ENCODE measurements at places on chromosomes 16 and 17.

DNA sequence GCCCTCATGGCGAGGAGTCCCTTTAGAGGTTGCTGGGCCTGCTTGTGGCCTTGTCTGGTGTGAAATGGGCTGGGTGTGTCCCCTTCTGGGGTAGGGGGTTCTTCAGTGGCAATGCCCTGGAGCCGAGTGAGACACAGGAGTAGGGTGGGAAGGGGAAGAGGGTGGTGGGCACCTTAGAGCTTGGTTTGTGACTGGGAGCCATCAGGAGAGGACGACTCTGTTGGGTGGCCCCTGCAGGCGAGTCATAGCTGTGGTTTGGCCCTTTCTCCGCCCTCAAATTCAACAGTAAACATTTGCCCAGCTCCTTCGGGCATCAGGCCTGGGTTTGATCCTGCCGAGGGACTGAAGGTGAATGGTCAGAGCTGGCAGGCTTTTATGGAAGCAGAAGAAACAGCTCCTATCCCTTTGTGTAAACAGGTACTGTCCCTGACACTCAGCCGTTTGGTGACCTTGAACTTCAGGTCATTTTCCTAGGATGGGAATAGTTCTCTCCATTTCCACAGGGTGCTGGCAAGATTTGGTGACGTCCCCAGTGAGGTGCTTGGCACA, 2.9 kb downstream of the E4F1 start:
- no peaks in the 10 kb centered on the region for H3K27me3 ChIP-seq
- no peak overlapping the region for H3K4me3 ChIP-seq
- no peak overlapping the region for H3K27ac ChIP-seq
- no peak for DNase-seq
- no peaks in the 10 kb centered on the region for H3K4me1 ChIP-seq

- H3K4me1 ChIP-seq: peaks cover 4% of the 10 kb centered on the region
- no peaks in the 10 kb centered on the region for H3K36me3 ChIP-seq
- peak overlapping the region; percentile 39 for H3K4me3 ChIP-seq
Observed at GRCh38 chr17:4789951-4790704, 1.4 kb downstream of the GLTPD2 start.

DNA sequence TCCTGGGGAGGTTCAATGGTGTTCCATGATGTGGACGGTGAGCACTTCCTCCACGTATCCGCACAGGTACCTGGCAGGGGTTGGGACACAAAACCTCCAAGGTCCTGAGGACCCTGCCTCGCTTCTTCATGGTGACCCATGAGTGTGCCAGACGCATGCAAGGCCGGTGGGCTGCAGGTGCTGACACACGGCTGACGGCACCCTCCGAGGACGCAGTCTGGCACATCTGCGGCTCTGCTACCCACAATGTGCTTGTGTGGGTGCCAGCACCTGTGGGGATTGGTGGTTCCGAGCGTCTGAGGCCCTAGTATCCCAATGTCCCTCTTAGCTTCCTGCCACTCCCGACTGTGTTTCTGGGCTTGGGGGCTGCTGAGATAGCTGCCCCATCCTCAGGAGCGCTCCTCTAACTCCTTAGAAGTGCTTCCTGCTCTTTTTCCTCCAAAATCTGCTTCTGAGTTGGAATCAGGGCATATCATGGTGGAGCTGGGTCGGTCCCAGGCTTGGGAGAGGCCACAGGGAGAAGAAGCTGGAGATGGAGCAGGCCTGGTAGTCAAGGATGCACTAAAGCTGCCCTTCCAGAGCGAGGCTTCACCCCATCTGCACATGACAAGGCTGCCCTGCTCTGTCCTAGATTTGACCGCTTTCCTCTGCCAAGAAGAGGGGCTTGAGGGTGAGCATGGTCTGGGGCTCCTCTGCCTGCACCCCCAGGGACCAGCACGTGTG, 1.6 kb downstream of the CYGB start:
- no peaks in the 10 kb centered on the region for H3K36me3 ChIP-seq
- peaks cover 6% of the 10 kb centered on the region for H3K4me1 ChIP-seq
- no peak for DNase-seq
- no peak overlapping the region for H3K27ac ChIP-seq
- H3K27me3 ChIP-seq: peaks cover 14% of the 10 kb centered on the region
- H3K4me3 ChIP-seq: no peak overlapping the region

GRCh38 chr16:27113341-27113841, 46.7 kb downstream of the C16orf82 start:
- no peak for DNase-seq
- H3K27me3 ChIP-seq: no peaks in the 10 kb centered on the region
- peaks cover 5% of the 10 kb centered on the region for H3K4me1 ChIP-seq
- no peak overlapping the region for H3K4me3 ChIP-seq

DNA sequence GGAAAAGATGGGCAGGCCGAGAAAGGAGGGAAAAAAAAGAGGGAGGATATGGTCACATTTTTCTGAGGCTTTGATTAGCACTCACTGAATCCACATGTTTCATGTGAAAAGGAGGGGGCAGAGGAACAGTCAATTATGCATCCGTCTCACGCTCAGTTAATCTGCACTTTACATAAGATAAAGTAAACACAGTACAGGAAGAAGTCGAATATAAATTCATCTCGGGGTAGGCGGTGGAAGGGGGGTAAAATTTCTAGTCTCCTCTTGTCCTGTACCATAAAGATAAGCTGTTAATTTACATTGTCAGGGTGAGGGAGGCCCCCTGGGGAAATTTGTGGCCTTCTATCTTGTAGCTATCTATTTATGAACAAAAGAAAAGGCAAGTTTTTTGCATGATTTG, 73.1 kb upstream of the CES5A start:
- no peak for DNase-seq
- no peaks in the 10 kb centered on the region for H3K27me3 ChIP-seq
- no peaks in the 10 kb centered on the region for H3K4me1 ChIP-seq

DNA sequence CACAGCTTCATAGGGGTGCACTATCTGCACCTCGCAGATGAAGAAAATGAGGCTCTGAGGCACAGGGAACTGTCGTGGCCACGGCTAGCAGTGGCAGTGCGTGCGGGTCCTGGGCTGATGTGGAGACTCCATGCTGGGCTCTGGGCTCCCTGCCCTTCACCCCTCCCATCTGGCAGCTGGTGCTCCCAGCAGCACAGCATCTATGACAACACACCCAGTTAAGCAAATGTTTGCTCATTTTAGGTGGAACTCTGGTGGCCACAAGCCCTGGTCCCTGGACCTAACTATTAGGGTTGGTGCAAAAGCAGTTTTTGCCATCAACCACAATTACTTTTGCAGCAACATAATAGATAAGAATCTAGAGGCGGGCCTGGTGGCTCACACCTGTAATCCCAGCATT, 30.9 kb downstream of the IFT140 start:
- H3K36me3 ChIP-seq: peaks cover 8% of the 10 kb centered on the region
- no peak for DNase-seq
- no peaks in the 10 kb centered on the region for H3K27me3 ChIP-seq

DNA sequence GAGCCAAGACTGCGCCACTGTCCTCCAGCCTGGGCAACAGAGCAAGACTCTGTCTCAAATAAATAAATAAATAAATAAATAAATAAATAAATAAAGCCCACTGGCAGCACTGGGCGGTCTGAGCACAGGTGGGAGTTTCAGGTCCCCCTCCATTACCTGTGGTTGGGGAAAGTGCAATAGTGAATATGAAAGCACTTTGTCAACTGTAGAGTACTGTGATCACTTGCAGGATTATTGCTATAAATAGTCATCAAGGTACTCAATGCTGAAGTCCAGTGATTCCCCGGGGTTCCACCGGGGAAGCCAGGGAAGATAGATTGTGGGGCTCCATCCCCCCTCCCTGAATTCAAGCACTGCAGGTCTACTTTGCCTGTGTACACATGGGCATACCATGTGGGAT, 42.7 kb upstream of the CPNE2 start:
- no peak for DNase-seq
- no peak overlapping the region for H3K27ac ChIP-seq
- no peaks in the 10 kb centered on the region for H3K36me3 ChIP-seq
- no peaks in the 10 kb centered on the region for H3K27me3 ChIP-seq
- no peak overlapping the region for H3K4me3 ChIP-seq

DNA sequence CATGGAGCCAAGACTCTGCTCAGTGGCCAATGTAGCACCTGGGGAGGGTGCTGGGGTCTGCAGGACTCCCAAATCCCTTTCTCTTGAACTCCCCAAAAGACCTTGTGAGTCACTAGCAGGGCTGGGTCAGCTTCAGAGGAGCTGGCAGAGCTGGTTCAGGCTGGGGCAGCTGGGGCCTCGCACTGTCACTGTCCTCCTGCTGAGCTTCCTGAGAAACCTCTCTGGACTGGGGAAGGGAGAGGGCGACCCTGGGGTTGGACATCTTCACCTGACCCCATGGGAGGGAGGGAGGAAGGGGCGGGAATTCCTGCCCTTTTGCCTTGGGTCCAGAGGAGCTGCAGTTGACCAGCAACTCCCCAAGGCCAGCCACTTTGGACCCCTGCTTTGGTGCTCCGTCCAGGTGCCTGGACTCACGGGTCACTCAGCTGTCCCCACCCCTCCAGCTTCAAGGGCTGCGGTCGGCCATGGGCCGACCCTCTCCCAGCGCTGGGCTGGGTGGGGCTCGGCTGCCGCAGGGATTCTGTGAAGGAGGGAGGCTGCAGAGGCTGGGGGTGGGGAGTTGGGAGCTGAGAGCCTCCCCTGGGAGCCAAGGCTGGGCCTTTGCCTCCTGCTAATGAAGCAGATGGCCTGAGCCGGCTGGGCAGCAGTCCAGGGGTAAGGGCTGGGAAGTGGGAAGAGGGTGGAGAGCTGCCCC, 9.2 kb downstream of the FMNL1 start:
- peaks cover 8% of the 10 kb centered on the region for H3K4me1 ChIP-seq
- no peak for DNase-seq
- no peaks in the 10 kb centered on the region for H3K36me3 ChIP-seq
- H3K4me3 ChIP-seq: no peak overlapping the region

- DNase-seq: no peak
- H3K4me1 ChIP-seq: peaks cover 3% of the 10 kb centered on the region
- H3K4me3 ChIP-seq: no peak overlapping the region
- H3K27me3 ChIP-seq: no peaks in the 10 kb centered on the region
- no peak overlapping the region for H3K27ac ChIP-seq
- peaks cover 7% of the 10 kb centered on the region for H3K36me3 ChIP-seq
Observed at GRCh38 chr16:23420011-23420410, 33.0 kb downstream of the COG7 start.

- no peaks in the 10 kb centered on the region for H3K4me1 ChIP-seq
- DNase-seq: no peak
- no peak overlapping the region for H3K27ac ChIP-seq
- no peaks in the 10 kb centered on the region for H3K27me3 ChIP-seq
Observed at GRCh38 chr16:31009894-31010584, 399 bp downstream of the STX1B start.

DNA sequence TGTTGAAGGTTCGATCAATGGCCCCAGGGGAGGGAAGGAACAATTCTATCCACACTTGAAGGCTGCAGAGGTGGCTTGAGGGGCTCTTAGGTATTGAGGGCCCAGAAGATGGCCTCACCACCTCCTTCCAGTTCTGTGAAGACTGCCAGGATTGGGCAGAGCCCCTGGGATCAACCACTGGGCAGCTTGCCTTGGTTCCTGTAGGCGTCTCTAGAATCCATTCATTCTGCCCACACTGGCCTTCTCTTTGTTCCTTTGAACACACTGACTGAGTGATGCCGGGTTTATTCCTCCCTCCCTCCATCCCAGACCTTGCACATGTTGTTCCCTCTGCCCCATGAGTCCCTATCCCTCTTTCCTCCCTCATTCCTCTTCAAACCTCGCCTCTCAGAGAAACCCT, 50.5 kb downstream of the SYT17 start:
- no peaks in the 10 kb centered on the region for H3K36me3 ChIP-seq
- H3K4me1 ChIP-seq: no peaks in the 10 kb centered on the region
- DNase-seq: no peak
- H3K4me3 ChIP-seq: no peak overlapping the region
- no peaks in the 10 kb centered on the region for H3K27me3 ChIP-seq

DNA sequence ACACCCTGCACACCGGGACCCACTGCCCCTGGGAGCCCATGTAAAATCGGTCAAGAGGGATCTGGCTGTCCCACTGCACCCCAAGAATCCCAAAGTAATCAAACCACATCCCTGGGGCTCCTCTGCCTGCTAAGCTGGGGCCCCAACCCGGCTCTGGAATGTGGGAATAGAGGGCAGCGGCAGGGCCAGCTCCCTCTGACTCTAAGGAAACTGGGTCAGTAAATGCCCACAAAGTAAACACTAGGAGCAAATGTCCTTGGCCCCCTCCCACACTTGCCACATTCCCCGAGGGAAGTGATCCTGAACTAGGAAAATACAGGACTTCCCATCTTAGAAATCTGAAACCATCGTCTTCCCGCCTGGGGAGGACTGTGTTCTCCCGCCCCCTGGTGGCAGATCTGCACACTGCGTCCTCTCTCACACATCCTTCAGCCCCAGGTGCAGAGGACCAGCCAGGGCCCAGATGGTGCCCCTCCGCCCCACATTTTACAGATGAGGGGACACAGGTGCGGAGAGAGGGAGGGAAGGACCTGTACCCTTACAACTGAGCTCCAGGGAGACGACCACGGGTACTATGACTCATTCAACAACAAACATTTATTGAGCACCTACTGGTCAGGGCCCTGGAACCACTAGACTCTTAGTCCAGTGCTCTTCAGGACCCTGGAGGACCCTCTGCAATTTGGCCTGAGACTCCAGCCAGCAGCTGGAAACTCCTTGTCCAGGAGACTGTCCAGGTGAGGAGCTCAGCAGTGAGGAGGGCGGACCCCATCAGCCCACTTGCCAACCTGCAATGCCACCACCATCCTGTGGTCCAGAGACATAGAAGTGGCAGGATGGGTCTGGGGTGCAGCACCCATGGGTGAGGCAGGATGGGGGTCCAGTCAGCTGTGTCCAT, 10.1 kb downstream of the P3H4 start:
- H3K4me1 ChIP-seq: peaks cover 4% of the 10 kb centered on the region
- no peaks in the 10 kb centered on the region for H3K27me3 ChIP-seq
- no peak overlapping the region for H3K4me3 ChIP-seq
- DNase-seq: peak; percentile 81

DNA sequence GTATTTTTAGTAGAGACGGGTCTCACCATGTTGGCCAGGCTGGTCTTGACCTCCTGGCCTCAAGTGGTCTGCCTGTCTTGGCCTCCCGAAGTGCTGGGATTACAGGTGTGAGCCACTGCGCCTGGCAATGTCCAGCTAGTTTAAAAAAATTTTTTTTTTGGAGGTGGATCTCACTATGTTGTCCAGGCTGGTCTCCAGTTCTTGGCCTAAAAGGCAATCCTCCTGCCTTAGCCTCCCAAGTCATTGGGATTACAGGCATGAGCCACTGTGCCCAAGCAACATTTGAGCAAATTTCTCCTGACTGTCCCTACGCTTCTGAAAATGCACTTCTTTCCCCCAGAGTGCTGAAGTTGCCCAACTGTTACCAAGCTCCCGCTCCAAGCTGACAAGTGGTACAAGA, 8.0 kb downstream of the MAP3K14 start:
- no peaks in the 10 kb centered on the region for H3K36me3 ChIP-seq
- no peaks in the 10 kb centered on the region for H3K27me3 ChIP-seq
- no peak overlapping the region for H3K4me3 ChIP-seq
- H3K27ac ChIP-seq: no peak overlapping the region

GRCh38 chr16:78918805-78919305, 681.7 kb downstream of the MAF start:
- no peak overlapping the region for H3K27ac ChIP-seq
- no peaks in the 10 kb centered on the region for H3K4me1 ChIP-seq
- no peaks in the 10 kb centered on the region for H3K36me3 ChIP-seq
- H3K27me3 ChIP-seq: no peaks in the 10 kb centered on the region
- DNase-seq: no peak

DNA sequence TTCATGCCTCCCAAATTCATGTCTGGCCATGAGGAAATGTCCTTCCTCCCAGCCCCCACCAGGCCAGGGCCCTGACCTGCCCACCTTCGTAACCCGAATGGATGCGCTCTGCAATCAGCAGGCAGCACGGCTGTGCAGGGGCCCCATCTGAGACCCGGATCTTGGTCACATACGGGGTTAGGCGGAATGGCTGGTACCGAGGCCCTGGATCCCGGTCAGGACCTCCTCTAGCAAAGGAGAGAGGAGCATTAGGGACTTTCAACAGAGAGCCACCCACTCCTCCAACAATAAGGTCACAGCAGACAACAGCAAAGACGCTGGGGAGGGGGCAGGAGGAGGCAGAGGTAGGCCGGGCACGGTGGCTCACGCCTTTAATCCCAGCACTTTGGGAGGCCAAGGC, 3.6 kb downstream of the PER1 start:
- no peaks in the 10 kb centered on the region for H3K27me3 ChIP-seq
- no peak for DNase-seq

Measured in iPS DF 6.9 (cell line).